NCI-H1092 (cell line): ENCODE measurements at places on chromosomes 6 and 20.

GRCh38 chr20:41135187-41135887 lies 2.0 kb upstream of the PLCG1 start:
- DNase-seq: no peak

DNA sequence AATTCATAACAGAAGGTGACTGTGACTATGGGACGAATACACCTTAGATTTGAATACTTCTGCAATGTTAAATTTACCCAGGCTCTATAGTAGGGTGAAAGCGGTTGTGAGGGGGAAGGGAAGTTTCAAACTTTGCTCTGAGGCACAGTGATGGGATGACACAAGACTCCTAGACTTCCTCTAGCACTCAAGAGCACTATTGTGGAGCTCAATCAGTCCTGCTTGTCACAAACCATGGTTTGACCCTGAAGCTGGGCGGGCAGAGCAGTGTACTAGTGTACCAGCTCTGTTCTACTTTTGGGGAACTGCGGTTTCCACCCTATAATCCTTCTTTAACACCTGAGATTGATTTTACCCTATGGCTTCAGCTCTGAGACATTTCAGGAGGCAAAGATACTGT lies 17.1 kb downstream of the TRIM27 start:
- DNase-seq: no peak

GRCh38 chr6:74182992-74183391 lies 487.0 kb downstream of the CD109 start:
- DNase-seq: peak; percentile 76

DNA sequence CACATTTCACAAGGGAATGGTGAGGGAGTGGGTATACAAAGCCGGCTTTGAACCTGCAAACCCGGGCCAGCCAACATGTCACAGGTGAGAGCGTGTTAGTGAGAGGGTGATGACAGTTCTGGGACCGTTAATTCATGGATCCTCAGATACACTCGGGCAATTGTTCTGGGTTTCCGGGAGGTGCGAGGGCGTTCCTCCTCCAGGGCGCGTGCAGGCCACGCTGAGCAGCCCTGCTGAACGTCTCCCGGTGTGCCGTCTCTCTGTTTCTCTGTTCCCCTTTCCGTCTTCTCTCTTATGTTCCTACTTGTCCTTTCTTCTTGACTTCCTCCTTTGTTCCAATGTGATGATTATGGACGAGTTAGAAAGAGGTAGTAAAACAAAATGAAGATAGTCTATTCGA lies 130.0 kb upstream of the GMDS start:
- DNase-seq: no peak

DNA sequence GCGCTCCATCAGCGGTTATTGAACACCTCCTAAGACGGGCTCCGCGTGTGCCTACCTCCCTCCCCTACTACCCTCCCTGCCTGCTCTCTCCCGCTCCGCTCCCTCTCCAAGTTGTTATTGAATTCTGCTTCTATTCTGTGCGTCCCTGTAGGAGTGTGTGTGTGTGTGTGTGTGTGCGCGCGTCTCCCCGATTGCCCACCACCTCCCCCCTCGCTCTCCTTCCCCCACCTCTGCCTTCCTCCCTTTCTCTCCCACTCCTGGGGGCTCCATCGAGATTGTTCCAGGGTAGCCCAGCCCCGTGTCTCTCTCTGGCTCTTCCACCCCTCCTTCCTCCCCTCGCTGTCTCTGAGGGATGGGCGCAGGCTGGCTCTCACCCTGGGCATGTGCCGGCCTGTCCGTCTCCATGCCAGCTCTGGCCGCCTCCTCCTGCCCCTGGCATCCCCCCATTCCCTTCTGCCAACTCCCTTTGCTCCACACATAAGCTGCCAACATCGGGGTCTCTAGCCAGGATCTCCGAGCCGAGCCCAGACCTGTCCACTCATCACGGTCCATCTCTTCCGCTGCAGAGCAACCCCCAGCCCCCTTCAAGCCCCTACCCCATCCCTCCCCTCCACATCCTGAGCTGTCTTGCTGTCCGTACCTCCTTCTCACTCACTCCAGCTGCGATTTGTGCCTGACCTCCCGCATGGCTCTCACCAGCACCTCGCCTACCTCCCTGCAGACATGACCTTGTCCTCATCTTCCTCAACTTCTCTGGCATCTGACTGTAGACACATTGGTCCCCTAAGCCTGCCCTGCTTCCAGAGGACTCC lies 68.5 kb downstream of the SRC start:
- DNase-seq: peak; percentile 46

GRCh38 chr20:46127396-46128010 lies 9.4 kb downstream of the CD40 start:
- DNase-seq: no peak

GRCh38 chr20:13017235-13017634 lies 8.5 kb downstream of the SPTLC3 start:
- DNase-seq: no peak

DNA sequence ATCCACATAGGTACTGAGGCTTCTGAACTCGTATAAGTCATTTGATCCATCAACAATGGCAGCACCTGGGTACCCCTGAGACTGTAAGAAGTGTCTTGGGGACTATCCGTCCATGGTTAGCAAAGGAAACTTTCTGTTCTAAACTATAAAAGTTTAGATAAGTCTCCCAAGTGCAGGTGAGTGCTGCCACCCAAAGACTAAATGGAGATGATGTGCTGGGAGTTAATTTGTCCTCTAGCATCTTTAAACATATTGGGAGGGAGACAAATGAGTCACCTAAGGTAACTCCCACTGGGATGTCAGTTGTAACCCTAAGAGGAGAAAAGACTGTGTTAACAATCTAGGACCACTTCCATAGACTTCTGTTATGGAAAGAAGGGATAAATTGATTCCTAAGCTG lies 6.2 kb downstream of the BEND6 start:
- no peak for DNase-seq

DNA sequence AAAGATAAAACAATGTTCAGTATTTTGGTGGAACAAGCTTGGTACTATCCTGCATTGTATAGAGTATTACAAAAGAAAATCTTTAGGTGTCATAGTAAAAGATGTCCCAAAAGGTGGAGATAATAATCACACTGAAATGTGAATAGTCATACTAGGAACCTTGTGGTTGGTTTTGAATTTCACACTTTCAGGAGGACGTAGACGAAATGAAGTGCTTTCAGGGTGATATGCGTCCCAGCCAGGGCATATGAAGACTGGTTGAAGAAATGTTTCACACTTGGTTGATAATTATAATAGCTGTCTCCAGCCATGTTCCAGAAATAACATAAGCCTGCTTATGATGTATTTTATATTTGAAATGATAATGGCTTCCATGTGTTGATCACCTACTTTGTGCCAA lies 60.4 kb downstream of the SCAND1 start:
- no peak for DNase-seq

DNA sequence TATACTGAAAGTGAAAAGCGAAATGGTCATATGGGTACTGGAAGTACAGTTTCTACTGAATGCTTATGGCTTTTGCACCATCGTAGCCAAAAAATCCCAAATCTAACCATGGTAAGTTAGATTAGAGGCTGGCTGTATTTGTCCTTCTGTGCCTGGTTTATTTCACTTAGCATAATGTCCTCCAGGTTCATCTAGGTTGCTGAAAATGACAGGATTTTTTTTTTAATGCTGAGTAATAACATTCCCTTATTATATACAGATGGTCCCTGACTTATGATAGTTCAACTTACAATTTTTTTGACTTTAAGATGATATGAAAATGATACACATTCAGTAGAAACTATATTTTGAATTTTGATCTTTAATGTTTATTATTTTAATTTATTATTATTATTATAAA lies 7.6 kb downstream of the MYCT1 start:
- DNase-seq: no peak

- DNase-seq: no peak
Measured at GRCh38 chr20:43923322-43923721, 8.7 kb downstream of the TOX2 start.

DNA sequence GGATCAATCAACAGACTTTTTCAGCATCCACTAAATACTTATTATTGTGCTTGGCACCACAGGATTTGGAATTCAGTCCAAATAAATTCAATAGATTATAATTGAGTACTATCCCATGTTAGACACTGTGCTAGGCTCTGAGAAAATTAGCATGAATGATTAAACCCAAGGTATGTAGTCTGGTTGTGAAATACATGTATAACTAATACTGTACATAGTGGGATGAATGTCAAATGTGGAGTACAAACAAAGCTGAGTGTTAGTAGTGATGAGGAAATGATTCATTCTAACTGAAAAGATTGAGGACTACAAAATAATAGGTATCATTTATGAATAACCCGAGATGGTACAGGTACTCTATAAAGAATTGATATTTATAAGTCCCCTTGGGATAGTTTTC lies 111.9 kb upstream of the FLRT3 start:
- no peak for DNase-seq

- DNase-seq: no peak
Measured at GRCh38 chr20:31835977-31836852, 9.2 kb downstream of the FOXS1 start.

GRCh38 chr6:113428702-113429101 lies 428.4 kb upstream of the MARCKS start:
- DNase-seq: no peak

- DNase-seq: no peak
Measured at GRCh38 chr20:60837173-60837770, 414.8 kb upstream of the CDH4 start.

DNA sequence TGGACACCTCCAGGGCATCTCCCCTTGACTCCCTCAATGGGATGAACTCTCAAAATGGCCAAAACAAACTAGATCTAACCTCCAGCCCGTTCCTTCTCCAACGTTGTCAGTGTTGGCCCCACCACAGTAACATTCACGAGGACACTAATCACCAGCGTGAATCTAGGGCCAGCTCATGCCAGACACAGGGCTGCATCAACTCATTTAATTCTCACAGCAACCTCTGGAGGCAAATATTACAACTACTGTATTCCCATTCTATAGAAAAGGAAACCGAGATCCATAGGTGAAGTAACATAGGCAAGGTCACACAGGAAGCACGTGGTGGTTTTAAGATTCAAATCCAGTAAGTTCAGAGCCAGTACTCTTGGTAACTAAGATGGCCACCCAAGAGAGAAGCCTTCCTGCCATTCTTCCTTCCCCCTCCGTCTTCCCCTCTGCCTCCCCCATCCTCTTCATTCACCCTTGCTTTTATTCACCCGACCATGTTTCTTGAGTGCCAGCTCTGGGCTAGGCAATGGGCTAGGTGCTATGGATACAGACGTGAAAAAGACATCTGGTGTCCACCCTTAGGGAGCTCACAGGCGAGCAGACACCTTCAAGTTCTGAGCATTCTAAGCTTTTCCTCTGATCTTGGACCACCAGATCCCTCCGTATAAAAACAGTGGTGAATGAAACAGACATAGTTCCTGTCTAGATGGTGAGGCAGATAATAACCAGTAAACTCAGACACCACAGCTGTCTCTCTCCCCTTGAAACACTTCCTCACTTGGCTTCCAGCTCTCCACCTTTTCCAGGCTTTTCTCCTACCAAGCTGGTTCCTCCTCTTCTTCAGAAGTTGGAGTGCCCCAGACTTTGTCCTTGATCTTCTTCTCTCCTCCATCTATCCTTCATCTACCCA lies 9.6 kb downstream of the CCM2L start:
- no peak for DNase-seq

GRCh38 chr20:54585217-54585616 lies 109.8 kb downstream of the DOK5 start:
- no peak for DNase-seq

GRCh38 chr6:39892490-39893129 lies 41.7 kb downstream of the MOCS1 start:
- DNase-seq: peak; percentile 3

DNA sequence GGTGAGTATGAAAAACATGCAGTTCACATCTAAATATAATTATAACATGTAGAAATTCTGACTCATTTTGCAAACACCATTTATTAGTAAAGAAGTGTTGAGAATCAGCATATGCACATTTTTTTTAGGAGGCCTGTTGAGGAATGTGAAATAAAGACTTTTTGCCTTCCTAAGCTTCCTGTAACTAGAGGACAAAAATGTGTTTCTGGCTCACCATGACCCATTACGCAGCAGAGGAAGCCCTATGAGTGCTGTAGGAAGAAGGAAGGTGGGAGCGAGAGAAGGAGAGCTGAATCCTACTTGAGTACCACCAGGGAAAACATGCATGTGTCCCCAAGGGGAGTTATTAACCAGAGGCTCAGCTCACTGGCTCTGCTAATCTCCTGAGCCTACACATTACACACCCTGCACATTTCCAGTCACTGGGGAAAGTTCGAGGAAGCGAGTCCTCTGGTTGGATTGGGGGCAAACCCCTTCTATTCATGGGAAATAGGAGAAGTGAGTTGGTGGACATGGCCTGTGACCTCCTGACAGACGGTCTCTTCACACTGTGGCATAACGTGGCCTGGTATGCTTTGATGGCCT lies 540.5 kb upstream of the JAG1 start:
- DNase-seq: no peak

DNA sequence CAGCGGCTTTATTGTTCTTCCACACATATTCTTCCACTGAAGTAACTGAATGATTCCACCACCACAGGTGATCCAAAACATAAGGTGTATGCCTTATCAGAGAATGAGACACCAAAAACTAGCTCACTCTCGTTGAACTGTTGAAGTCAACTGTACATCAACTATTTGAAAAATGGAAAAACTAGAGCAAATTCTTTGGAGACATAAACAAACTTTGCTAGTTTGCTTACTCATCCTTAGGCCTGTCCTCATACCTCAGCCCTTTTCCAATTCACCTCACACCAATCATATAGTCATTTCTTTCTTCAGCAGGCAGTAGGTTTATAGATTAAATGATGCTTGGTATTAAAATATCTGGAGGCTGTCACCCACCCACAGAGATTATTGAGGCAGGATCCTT lies 77.1 kb upstream of the RNF217 start:
- no peak for DNase-seq

DNA sequence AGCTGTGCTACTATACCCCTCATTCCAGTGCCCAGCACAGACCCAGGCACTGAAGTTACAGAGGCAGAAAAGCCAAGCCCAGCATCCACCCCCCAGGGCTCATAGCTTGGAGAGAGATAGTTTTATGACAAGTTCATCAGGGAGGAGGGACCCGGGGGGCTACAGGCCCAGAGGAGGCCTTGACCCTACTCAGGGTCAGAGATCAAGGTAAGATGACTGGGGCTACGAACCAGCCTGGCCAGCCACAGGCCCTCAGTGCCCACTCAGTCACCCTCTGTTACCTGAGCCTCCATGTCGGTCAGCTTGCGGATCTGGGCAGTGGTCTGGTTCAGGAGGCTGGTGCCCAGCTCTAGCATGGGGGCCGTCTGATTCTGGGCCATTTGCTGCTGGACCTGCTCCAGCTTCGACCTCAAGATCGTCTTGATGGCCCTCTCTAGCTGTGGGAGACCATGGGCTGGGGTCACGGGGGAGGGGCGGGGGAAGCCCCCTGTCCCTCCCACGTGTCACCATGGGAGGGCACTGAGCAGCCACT lies 26.1 kb downstream of the ANGPT4 start:
- no peak for DNase-seq

GRCh38 chr6:48150701-48151100 lies 39.7 kb upstream of the PTCHD4 start:
- DNase-seq: no peak
